ENCODE measurements at places on chromosomes 2 and 18.
A peak's percentile ranks its signal among the peaks of the same experiment; 100 is the strongest.

- no peak for DNase-seq
Measured at GRCh38 chr2:36466135-36466534, 110.6 kb downstream of the CRIM1 start.

DNA sequence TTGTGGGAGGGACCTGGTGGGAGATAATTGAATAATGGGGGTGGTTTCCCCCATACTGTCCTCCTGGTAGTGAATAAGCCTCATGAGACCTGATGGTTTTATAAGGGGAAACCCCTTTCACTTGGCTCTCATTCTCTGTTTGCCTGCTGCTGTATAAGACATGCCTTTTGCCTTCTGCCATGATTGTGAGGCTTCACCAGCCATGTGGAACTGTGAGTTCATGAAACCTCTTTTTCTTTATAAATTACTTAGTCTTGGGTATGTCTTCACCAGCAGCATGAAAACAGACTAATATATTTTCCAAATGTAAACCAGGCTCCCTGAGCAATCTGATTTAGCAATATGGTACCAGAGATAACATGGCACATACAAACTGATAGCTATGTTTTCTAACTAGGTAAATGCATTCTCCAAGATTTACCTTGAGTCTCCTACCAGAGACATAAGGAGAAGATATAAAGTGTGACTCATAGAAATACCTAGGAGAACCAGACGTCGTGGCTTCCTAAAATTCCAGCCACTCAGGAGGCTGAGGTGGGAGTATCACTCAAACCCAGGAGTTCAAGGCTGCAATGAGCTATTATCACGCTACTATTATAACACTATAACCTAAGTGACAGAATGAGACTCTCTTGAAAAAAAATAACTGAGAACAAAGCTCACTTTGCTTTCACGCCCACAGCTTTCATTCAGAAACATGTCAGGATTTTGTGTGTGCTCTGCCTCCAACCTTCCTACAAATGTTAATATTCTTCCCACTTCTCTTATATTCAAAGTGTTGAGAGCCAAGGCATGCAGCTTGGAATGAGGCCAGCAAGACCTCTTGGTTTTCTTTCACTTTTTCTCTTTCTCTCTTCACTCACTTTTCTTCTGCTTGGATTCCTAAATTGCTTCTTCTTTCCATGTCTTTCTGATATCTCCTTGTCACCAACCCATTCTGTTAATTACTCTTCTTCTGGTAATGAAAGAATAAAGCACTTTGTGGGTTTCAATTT, 263.9 kb upstream of the UBE2E3 start:
- DNase-seq, result no peak

GRCh38 chr18:70058916-70059315, 111.2 kb upstream of the CD226 start:
- peak; percentile 59 for DNase-seq

DNA sequence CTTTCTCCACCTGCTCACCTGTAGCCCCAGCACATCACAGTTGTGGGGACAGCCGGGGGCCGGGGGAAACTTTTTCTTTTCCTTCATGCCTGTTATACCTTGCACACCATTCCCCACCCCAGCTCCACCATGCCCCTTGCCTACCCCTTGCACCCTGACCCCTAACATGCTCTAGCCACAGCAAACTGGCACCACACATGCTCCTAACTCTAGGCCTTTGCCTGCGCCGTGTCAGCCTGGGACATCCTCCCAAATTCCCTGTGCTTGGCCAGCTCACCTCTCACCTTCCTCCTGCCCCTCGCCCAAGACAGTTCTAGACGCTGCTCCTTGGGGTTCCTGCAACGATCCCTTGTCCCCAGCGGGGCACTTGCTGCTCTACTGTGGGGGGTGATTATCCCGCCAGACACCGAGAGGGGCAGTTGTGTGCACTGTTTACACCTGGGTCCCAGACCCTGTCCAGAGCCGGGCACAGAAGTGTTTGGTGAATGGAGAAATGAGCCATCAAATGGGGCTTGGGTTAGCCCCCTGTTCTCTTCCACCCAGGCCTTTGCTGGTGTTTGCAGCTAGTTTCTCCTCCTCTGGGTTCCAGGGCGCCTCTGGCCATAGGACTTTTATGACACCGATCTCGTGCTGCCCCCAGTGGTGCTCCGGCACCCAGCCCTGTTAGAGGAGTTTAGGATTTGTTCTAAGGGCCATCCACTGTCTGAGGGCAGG, 129.8 kb downstream of the CTIF start:
- no peak for DNase-seq

- DNase-seq, result no peak
Measured at GRCh38 chr18:73826098-73826497, 321.5 kb downstream of the FBXO15 start.

DNA sequence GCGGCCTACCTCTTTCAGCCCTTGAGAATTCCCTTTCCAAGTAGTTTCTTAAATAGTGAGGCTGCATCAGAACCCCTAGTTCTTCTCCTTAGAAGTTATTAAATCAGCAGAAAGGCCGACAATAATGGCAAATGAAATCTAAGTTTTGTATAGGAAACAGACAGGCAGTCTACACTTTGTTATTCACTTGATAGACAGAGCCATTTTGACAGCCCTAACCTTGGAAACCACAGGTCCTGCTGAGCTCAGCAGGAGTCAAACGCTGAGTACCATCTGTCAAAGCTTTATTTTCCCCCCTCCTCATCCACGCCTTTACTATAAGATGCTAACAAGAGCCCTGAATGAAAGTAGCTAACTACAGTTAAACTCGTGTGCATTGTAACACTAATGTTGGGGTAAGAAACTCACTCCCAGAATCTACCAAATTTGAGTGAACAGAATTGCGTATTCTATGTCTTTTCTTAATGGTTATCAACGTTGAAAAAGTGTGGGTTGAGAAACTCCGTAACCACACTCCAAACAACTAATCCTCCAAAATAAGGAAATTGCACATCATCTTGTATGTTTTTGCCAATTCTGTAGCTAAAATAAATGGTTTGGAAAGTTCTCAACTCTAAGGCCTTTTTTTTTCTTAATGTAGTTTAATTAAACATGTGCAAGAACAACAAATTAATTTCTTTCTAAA, 90.6 kb upstream of the EFEMP1 start:
- DNase-seq, result no peak

- DNase-seq, result no peak
Measured at GRCh38 chr2:134348239-134348638, 94.4 kb downstream of the MGAT5 start.

DNA sequence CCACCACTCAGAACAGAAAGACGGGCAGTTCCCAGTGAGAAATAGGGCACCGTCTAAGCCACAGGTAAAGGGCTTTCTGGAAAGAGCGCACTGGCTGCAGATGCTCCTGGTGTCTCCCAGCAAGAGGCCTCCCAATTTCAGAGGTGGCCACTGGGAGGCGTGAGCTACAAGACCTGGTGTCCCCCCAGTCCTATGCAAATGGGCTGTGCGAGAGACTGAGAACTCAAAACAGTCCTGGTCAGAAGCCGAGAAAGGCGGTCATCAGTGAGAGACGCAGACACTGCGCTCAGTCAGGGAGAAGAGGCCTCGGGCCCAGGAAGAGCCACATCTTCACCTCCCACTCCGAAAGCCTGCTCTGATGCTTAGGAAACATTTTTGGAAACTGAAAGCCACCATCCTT, 179.5 kb downstream of the EIPR1 start:
- no peak for DNase-seq

DNA sequence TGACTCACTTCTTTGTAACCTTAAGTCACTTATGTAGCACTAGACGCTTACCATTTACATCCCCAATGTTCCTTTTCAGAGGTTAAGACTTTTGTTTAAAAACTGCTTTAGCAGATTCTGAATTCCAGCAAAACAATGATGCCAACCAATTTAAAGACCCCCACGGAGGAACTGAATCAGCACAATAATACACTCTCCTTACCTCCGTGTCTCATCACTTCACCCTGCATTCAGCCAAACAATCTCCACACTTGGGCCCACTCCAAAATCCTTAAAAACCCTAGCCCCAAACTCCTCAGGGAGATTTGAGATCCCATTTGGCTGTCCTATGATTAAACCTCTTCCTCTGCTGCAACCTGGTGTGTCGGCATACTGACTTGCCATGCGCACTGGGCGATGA, 153.9 kb downstream of the B3GNT2 start:
- no peak for DNase-seq

DNA sequence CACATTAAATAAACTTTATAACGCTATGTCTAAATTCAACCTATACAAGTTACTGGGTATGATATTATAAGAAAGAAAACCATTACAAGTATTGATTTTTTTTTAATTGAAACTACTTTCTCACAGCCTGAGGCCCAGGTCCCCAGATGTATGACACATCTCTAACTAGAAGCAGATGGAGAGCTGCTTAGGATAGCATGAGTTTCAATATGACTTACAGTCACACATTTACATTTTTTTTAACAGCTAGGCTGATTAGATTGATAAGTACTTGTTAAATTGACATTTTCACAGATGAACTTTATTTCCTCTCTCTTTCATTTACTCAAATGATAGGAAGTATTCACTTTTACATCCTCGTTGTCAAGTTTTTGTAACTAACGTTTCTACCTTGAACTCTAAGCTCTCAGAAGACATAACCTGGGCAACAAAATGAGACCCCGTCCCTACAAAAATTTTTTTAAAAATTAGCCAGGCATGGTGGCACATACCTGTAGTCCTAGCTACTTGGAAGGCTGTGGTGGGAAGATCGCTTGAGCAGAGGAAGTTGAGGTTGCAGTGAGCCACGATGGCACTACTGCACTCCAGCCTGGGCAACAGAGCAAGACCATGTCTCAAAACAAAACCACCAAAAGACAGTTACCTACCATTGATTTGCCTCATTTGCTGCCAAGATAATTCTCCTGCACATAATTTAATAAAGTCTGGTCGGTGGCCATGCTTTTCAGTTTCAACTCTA, 52.4 kb downstream of the STK39 start:
- DNase-seq, result peak; percentile 28

DNA sequence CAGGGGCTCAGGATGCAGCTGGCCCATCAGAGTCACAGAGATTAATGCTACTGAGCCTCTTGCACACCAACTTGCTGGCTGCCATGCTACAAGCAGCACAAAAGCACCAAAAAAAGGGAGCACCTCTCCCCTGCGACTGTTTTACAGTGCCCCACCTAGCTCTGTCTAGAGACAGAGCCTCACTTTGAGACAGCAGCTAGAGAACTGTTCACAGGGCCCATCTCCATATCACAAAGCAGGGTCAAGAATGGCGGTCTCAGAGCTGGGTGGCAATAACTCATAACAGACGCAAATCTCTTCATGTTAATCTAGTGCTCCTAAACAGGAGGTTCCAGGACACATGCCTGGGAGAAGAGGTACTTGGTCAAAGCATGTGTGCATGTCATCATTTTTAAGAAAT, 953.0 kb downstream of the DCDC2C start:
- DNase-seq, result no peak

- DNase-seq, result peak; percentile 8
Measured at GRCh38 chr2:189232759-189233406, 53.3 kb upstream of the COL5A2 start.

DNA sequence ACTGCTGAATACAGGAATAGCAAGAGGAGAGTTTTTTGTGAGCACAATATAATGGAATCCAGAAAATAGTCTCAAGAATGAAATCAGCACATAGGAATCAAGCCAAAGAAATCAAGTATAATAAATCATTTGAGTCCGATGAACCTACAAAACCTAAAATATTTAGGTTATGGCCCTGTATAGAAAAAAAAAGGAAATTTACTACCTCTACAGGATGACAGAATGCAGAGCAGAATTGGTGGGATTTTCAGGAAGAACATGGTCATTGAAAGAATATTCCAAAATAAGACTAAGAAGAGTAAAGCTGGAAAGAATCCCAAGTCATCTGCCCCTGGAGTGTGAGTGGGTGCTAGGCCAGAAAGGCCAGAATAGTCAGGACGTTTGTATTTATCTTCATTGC, 1041.2 kb upstream of the CDH2 start:
- DNase-seq, result no peak
